ENCODE measurements at places on chromosomes 7 and 10.

- no peak for DNase-seq
Measured at GRCh38 chr7:140537750-140538482, 58.6 kb upstream of the MKRN1 start.

DNA sequence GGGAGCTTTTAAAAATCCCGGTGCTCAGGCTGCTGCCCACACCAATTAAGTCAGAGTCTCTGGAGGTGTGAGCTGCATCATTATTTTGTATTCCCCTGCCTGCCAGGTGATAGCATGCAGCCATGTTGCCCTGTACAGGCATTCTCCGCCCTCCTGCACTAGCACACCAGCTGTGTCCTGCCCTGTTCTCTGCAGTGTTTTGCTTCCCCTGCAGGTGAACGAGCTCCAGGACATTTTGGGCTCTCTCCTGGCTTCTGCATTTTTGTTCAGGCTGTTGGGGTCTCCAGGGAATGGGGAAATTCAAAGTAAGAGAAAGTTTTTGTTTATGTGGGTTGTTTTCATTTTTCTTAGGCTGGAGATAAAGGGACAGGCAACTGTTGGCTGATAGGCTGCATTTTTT lies 271.0 kb upstream of the COBL start:
- DNase-seq, result no peak

- DNase-seq, result no peak
Measured at GRCh38 chr7:36651404-36651803, 72.9 kb downstream of the AOAH start.

DNA sequence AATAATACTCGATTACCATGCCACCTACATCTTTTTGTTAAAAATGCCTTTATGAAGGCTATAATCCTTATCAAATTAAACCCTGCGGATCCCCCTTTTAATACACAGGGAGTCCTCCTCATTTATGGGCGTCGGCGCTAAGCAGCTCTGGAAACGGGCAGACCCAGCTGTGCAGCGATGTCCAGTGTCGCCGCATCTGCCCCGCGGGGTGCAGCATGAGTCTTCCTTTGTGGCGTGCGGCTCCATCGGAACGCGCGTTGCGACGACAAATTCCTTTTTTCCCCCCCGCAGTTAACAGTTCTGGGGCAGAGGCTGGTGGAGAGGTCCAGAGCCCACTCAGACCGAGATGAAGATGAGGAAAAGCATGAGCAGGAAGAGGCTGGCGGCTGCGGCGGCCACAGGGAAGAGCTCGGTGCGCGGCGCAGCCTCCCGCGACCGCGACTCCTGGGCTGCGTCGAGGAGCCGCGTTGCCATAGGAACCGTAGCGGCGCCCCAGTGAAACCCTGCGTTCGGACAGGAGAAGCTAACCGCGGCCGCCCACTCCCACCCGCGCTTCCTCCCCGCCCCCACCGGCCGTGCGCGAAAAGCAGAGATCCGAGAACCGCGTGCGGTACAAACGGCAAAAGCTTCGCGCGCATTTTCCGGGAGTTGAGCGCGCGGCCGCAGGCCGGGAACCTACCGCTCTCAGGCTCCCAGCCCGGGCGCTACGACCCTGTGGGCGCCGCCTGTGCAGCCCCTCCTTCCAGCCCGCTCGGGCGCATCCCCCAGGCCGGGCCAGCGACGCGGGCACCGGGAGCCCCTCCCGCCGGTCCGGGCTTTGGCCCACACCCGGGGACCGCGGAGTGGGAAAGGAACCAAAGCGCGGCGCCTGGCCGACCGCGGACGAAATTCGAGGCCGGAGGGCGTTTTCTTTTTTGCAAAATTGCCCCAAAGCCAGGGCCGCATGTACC lies 130.6 kb downstream of the SPAG6 start:
- no peak for DNase-seq

- no peak for DNase-seq
Measured at GRCh38 chr7:132738254-132738653, 162.0 kb upstream of the PLXNA4 start.

- DNase-seq, result peak; percentile 78
Measured at GRCh38 chr10:124741281-124741921, 2.8 kb downstream of the FAM53B start.

DNA sequence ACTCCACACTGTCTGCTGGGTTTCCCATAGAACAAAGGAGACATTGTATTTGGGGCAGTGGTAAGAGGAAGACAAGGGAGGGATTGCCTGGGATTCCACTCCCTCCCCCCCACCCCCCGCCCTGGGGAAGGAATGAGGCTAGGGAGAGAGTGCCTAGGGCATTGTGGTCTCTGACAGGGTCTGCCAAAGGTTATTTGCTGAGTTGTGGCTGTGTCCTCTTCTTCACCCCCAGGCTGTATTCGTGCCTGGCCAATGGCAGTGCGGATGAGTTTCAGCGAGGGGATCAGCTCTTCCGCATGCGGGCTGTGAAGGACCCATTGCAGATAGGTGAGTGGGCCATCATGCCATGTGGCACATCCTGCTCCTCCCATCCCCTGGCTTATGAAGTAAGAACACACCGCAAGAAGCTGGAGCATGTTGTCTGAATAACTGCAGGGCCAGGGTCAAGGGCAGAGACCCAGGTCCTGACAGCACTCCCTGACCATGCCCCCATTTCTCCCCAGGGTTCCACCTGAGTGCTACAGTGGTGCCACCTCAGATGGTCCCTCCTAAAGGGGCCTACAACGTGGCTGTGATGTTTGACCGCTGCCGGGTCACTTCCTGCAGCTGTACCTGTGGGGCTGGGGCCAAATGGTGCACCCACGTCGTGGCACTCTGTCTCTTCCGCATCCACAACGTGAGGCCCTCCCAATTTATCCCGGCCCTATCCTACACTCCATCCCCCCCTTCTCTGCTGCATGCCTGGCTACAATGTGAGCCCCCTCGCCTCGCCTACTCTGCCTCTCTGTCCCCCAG lies 3.7 kb downstream of the ZSWIM8 start:
- no peak for DNase-seq
